NB4 (cell line): ENCODE measurements at places on chromosomes 6 and 20.
A peak's percentile ranks its signal among the peaks of the same experiment; 100 is the strongest.

DNA sequence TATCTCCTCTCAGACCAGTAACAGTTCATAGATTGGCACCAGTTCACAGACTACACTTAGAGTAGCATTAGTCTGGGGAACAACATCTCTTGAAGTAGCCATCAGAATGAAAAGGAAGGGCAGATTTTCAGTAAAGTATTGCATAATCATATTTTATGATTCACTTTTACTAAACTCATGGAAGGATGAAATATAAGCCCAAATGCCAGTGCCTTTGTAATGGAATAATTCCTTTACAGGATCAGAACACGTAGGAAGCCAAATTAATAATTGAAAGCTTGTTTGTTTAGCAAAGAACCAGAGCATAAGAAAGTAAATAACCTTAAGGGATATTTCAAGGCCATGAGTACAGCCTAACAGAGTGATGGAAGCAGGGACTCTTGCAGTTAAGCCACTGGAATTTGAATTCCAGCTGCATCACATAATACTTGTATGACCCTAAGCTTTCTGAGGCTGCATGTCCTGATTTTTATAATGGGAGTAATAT is 11.4 kb upstream of the LOC128125822 start:
- no peak for DNase-seq

DNA sequence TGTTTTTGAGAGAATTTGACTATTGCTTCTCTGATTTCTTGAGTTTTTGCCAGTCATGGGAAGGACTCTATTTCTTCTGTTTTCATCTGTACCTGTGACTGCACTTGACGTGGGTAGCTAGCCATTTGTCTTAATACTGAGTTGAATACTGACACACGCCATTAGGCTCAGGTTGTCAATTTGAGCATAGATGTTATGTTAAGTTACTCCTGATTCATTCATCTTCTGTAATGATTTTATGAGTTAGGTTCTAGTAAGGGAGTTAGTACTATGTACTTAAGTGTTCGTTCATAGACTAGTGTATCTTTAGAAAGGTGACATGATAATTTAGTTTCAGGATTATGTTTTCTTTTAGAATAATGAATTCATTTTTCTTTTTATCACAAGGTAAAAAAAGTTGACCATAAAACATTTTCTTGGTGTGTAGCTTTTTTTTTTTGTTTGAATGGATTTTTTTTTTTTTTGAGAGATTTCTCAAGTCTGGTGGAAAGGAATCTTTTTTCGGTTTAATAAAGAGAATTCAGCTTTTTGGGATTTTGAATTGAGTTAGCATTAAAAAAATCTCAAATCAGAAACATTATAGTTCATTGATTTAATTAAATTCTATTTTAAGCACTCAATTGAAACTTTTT is 1.7 kb downstream of the AFDN start:
- DNase-seq, result no peak

DNA sequence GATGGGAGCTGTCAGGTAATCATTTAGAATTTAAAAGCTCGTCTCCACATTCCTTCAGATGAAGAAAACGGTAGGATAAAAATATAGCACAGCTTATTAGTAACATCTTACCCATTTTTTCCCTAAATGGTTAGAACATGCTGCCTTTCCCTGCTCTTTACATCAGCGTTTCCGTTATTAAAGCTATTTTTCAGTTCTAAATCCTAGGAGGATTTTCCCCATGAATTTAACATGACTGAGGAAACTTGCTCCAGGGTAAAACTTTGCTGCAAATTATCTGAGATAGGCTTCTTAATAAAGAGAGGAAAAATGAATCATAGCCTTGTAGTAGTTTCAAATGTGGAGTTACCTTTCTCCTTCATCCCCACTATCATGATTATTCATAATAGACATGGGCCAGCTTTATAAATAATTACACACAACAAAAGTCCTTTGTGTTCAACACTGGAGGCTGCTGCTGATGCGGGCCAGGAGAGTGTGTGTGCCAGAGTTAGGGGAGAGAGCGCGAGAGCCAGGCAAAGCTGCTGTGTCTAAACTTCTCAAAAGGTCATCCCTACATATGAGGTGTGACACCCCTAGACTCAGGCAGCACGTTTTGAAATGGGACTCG is 24.4 kb downstream of the MYLIP start:
- DNase-seq, result no peak

DNA sequence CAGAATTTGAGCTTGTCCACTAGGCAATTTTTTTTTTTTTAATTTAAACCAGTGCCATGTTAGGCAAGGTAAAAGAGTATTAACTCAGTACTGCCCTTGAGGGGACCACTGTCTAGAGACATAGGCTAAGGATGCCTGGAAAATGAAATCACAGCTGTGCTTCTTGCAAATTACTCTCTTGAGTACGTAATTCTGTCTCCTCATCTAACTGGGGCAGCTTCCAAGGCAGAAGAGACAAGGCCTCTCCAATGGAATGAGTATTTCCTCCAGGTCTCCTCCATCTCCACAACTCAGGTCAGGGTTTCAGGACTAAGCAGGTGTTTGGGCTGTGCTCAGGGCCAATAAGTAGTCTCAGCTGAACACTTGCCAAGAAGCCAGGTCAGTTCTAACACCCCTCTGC is 33.8 kb upstream of the MRPS10 start:
- DNase-seq, result no peak

GRCh38 chr20:35823147-35823546 is 51.3 kb downstream of the PHF20 start:
- peak; percentile 48 for DNase-seq

DNA sequence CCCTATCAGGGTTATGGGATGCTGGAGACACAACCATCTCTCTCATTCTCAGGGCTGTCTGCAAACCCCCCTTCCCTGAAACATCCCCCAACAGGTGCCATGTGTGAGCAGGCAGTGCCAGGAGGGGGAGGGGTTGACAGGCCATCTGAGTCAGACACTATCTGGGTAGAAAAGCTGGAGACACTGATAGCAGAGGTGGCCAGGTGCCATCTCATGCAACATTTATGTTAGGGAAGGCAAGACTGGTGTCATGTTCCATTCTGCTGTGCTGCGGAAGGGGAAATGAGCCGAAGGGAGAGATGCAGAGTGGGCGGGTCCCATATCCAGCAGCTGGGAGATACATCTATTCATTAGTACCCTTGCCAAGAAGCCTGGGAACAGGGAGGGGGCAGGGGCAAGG is 3.5 kb downstream of the LHFPL5 start:
- no peak for DNase-seq

GRCh38 chr6:5007531-5007930 is 3.7 kb upstream of the RPP40 start:
- no peak for DNase-seq

DNA sequence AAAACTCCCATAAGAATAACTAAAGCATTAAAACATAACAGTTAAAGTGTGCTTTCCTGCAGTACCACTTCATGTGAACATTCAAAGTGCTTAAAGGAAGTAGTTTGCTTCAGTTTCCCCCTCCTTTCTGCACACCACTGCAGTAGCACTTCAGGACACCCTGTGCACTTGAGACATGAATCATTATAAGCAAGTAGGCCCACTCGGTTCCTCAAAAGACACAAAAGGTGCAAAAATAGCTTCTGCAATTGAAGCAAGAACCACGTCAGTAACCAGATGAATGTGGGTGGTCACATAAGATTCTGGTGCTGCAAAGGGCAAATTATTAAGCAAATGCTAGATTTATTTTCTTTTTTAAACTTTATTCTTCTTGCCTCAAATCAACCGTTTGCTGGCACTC is 160.6 kb downstream of the HIVEP2 start:
- peak; percentile 78 for DNase-seq

DNA sequence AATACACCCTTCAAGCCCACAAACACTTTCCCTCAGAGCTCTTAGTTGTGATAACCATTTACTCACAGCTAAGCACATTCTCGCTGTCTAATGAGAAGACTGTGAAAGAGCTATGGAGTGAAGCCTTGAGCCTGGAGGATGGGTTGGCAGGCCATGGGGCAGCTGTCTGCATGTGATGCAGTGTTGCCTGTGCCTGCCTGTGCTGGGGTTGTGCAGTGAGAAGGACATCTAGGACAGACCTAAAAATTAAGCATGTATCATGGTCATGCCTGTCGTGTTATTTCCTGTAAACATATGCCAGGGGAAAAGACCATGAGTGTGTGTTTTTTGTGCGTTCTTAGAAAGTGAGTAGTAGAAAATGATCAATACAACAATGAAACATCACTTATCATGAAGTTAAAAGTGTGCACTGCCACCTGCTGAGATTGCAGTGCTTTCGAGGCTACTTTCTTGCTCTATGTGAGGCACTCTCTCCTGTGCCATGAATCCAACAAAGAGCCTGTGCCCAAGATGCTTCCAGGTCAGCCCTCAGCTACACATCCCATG is 8.1 kb upstream of the ZC3H12D start:
- no peak for DNase-seq

DNA sequence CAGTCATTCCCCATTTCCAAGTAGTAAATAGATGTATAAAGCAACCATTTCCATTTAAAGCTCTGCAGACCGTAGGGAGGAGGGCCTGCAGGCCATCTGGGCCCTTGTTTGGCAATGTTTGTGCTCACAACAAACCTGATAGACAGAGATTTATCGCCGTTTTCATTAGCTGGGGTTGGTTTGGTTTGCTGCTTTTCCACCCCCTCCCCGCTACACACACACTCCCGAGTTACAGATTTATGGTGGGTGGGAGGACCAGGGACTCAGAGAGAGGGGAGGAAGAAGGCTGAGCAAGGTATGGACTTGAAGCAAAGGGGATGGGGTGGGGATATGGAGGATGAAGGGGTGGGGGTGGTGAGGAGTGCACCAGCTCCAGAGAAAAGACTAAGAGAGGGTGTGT is 36.6 kb upstream of the FOXP4 start:
- no peak for DNase-seq

- no peak for DNase-seq
Observed at GRCh38 chr6:9754515-9754914, 660.4 kb downstream of the TFAP2A start.

GRCh38 chr6:157407646-157408045 is 26.7 kb downstream of the ZDHHC14 start:
- no peak for DNase-seq

GRCh38 chr20:37283530-37284195 is 5.8 kb upstream of the MANBAL start:
- DNase-seq, result no peak

GRCh38 chr6:156883497-156884252 is 106.5 kb downstream of the ARID1B start:
- DNase-seq, result no peak

GRCh38 chr6:166598441-166599138 is 12.1 kb upstream of the RAMACL start:
- DNase-seq, result no peak

DNA sequence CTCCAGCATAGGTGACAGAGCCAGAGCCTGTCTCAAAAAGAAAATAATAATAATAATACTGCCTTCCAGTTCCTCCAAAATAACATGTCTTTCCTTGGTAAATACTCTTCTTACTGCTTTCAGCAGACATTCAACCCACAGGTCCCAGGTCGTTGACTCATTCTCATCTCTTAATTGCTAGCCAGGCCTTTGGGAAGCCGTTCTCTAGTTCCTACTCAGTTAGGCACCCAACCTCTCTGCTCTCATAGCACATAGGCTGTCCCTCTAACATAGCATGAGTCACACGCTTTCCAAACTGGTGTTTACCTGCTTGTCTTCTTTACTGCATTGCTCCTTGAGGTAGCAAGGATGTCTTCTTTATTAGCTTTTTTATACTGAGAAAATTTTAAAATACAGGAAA is 98.8 kb downstream of the LAMA2 start:
- no peak for DNase-seq

DNA sequence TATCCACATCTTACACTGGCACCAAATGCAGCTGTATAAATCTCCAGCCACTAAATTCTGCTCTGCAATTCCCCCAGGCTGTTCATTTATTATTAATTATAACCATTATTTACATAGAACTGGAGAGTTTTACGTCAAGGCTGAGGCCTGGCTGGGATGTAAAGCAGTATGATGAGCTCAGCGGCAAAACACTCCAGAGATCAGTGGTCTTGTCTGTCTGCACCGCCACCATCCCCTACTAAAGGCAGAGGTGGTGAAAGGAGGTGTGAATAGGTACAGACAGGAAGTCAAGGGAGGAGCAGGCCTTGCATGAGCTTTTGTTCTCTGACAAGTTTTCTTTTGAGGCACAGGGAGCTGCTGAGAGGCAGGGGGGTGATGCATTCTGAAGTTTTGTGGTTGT is 159.9 kb upstream of the PCSK2 start:
- DNase-seq, result no peak

- DNase-seq, result no peak
Observed at GRCh38 chr20:41701588-41702348, 83.6 kb upstream of the CHD6 start.

GRCh38 chr6:133992992-133993680 is 40.1 kb downstream of the TBPL1 start:
- DNase-seq, result no peak
